Activated T-helper 1 cell treated with anti-CD3 and anti-CD28 coated beads, Interleukin-2, amount 50 U/mL, for 16 hours (primary cell): ENCODE measurements at places on chromosomes 12 and 14.

DNA sequence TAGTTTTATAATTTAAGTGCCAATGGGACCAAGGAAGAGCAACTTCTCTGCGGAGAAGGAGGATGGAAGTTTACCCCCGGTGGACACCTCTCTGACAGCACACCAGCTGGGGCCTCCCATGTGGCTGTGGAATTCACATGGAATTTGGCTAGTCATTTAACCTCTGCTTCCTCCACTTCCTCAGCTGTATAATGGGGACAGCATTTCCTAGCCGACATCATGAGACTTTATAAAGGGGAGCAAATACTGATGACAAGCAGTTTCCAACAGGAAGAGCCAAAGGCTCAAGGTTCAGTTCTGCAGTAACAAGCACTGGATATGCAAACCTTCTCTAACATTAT is 7.5 kb downstream of the DUSP6 start:
- DNase-seq = no peak

- DNase-seq = no peak
Observed at GRCh38 chr12:58502841-58503240, 417.5 kb downstream of the LRIG3 start.

- DNase-seq = no peak
Observed at GRCh38 chr12:57619434-57620244, 8.4 kb downstream of the ARHGEF25 start.

DNA sequence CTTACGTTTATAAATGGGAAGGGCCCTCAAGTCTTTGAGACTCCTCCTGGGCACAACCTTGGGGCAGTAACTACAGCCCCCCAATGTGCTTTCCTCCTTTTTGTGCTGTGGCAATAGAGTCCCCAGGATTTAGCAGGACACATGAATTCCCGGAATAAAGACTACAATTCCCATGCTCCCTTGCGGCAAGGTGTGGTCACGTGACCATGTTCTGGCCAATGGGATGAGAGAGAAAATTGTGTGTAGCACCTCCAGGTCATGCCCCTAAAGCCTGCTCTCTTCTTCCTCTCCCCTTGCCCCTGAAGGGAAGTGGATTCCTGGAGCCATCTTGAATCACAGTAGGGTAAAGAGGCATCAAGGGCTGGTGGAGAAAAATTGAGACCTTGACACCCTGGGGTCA is 295.1 kb upstream of the SFSWAP start:
- no peak for DNase-seq

DNA sequence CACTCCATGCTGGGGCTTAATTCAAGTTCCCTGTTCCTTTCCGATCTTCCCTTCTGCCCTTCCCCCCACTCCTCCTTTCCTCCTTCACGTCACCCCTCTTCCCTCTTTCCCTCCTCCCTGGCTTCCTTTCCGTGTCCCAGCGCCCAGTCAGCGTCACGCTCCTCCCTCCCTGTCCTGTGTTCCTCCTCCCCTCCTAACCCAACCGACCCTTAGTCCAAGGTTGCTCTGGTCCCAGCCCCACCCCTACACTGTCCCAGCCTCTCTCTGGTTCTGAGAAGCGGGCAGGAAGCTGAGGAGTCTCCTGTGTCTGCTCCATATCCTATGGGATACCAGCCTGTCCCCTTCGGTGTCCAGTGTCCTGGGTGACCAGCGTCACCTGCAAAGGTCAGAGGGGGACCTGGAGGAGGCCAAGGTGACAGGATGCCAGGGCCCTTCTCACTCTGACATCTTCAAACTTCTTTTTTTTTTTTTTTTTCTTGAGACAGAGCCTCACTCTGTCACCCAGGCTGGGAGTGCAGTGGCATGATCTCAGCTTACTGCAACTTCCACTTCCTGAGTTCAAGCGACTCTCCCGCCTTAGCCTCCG is 56.2 kb upstream of the TSPAN9 start:
- no peak for DNase-seq
